ENCODE measurements at places on chromosomes 1 and 21.

- no peak for DNase-seq
These were observed 59.9 kb downstream of the C1orf198 start for GRCh38 chr1:230808281-230808872.

GRCh38 chr1:232524056-232524455 is 105.9 kb downstream of the SIPA1L2 start:
- DNase-seq: no peak

- no peak for DNase-seq
These were observed 435.9 kb upstream of the PRMT6 start for GRCh38 chr1:106620521-106620954.

- DNase-seq: peak; percentile 11
These were observed 36.2 kb upstream of the IPO9 start for GRCh38 chr1:201792534-201793305.

GRCh38 chr21:43937891-43938309 is 72.9 kb downstream of the AGPAT3 start:
- no peak for DNase-seq

GRCh38 chr1:197464044-197464443 is 196.0 kb downstream of the CRB1 start:
- DNase-seq: no peak
